ENCODE measurements at places on chromosomes 16 and 17.
A peak's percentile ranks its signal among the peaks of the same experiment; 100 is the strongest.

- DNase-seq: no peak
Measured at GRCh38 chr17:50388728-50389127, 8.6 kb downstream of the LRRC59 start.

DNA sequence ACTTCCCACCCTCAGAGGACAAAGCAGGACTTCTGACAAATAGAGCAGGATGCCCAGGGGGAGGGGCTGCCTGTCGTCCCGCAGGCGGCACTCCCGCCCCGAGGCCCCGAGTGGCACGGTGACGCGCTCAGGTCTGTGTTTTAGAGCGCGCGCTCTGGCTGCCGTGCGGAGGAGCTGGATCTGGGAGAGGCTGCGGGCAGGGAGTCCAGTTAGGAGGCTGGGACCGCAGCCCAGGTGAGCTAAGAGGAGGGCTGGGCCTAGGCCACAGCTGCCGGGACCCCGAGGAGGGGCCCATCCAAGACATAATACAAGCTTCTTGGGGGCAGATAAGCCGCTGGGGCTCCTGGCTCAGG, 6.4 kb downstream of the DOC2A start:
- no peak for DNase-seq

GRCh38 chr17:68134046-68134637, 98.6 kb downstream of the KPNA2 start:
- no peak for DNase-seq

DNA sequence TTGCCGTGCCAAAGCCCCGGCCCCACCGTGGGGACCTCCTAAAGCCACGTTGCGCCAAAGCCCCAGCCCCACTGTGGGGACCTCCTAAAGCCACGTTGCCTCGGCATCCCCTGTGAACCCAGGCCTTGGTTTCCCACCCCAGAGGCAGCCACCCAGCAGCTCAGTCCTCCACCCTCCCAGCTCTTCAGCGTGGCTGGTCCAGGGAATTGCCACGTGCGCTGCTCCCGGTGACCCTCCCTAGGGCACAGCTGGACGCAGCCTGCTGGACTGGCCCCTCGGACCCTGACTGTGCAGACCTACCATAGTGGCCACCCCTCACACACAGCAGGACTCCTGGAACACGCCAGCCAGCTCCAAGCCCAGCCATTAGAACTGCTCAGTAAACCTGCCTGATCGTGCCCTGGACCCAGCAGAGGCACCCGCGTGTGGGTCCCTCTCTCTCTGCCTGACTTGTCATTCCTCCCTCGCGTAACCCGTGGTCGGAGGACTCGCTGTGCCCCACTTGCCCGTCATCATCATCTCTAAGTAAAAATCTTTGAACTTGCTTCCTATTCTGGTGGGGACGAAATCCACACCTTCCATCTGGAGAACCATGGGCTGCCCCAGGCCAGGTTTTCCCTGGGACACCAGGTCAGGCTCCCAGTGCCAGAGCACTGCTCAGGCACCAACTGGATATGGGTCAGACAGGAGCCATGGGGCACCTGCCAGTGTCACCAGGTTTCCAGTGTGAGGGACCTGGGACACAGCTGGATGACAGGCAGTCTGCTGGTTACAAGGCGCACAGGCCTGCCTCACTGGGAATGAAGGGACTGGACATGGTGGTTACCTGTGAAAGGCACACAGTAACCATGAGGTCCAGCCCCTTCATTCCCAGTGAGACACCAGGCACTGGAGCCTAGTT, 5.6 kb downstream of the CIAO3 start:
- no peak for DNase-seq

- DNase-seq: no peak
Measured at GRCh38 chr16:28520672-28521071, 14.0 kb upstream of the IL27 start.

- no peak for DNase-seq
Measured at GRCh38 chr16:65306300-65306699, 184.4 kb upstream of the CDH11 start.

- DNase-seq: peak; percentile 63
Measured at GRCh38 chr17:10737168-10737622, 7.4 kb upstream of the TMEM220 start.

DNA sequence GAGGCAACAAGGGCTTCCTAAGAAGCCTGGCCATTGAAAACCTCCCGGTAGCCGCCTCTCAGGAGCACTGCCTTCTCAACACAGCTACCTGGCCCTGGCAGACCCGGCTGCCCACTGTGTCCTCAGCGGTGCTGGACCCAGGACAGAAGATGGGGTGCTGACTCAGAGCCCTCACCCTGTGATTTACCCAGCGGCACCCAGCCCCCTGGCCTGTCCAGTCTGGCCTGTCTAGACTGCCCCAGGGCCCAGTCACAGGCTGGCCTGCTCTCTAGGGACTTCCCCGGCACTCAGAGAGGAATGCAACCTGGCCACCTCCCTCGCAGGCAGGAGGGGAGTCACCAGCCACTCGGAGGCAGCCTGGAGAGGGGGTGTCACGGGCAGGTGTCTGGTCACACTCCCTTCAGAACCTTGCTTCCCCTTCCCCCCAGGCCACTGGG, 20.1 kb downstream of the PIEZO1 start:
- no peak for DNase-seq

GRCh38 chr16:11685844-11686618, 17.8 kb downstream of the SNN start:
- DNase-seq: peak; percentile 61

DNA sequence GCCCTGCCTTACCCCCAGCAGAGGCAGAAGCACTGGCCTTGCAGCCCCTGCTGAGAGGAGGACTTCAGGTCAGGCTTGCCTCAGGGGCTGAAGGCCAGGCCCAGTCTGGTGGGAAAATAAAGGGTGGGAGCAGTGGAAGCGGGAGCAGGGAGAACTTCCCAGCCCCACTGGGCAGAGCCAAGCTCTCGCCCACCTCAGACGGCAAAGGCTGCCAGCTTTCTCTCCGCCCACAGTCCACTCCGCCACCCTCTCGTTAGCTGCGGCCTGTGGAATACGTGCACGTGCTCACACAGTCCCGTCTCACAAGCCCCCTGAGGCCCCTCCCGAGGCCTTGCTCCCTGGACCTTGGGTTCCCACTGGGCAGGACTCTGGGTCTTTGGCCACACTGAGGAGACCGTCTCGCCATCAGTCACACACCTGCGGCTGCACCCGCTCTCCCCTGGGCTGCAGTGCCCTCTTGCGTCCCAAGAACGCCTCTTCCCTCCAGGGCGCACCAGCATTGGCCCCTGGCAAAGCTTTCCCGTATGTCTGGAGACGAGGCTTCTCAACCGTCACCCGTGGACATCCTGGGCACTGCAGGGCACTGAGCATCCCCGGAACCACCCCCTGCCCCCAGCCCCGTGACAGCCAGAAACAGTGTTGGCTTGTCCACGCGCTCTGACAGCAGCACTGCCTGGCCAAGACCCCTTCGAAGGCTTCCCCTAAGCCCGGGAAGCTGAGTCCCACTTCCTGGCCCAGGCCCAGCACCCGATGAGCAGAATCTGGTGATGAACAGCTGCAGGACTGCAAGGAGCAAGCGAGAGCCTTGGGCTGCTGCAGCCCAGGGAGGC, 8.3 kb downstream of the MRPL28 start:
- DNase-seq: peak; percentile 66
